Fibroblast of lung (primary cell): ENCODE measurements at places on chromosomes 1 and 21. TPM values are rescaled to one million over a fixed set of nuclear protein-coding genes. Genes with fewer than 3 reads are reported as not detected.

DNA sequence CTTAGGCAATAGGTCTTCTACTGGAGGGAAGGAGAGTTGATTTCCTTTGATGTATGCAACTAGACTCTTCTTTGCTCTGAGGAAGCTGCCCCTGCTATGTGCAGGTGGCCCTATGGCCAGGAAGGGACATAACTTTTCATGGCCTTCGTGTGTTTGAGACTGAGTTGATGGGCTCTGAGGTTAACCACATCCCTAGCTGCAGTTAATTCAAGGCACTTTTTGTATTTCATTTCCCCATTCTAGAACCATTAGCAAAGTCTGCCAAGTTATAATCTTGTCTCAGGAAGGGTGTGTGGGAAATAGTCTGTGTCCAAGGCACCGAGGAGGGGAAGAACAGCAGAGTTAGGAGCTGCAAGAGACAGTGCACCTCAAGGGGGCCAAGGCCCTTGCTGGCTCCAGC, 2.5 kb downstream of the FCRL4 start:
- no peak for DNase-seq

DNA sequence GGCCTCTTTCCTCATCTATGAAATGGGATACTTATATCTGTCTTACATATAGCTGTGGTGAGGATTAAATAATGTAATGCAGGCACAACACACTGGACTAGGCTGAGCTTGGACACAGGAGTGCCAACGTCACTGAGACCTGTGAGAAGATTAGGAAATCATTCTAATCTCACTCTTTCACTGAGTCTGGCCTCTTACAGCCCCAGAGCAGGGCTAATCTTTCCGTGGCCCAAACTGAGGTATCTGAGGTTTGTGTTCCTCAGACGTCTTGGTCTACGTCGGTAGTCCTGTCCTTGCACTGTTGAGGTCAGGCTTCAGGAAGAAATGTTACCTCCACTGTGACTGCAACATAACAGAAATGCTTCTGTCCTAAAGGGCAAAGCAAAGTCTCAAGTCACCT, 22.6 kb upstream of the A3GALT2 start:
- DNase-seq: peak; percentile 69

DNA sequence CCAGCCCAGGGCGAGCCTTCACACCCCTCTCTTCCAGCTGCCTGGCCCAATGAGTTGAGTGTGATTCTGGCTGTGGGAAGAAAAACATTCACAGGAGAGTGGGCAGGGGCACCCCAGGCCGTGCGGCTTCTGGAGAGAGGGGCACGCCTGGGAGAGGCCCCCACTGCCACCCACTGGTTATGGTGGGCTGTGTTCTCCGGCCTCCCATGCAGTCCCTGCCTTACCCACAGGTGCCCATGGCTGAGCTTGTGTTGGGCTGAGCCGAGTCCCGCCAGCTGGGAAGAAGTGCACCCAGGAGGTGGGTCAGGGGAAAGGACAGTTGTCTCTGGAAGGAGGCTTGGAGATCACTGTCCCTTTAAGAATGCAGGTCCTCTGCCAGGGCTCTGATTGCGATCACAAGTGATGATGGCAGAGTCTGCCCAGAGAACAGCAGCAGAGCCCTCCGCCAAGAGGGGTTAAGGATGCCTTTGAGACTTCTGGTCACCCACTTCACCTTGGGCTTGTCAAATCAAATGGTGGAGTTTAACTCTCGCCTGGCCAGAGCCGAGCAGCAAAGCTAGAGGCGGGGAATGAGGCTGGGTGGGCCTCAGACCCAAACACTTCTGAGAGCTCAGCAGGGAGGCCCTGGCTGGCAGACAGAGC, 124.7 kb upstream of the ARHGEF16 start:
- no peak for DNase-seq

GRCh38 chr1:163439471-163439870, 117.7 kb downstream of the NUF2 start:
- no peak for DNase-seq

Gene AKNAD1
- total RNA-seq: 0.17 and 0.26 TPM in 2 replicates

GRCh38 chr1:67041841-67042503, 12.0 kb downstream of the SLC35D1 start:
- peak; percentile 71 for DNase-seq

- no peak for DNase-seq
Observed at GRCh38 chr1:242784084-242784483, 259.6 kb upstream of the PLD5 start.

GRCh38 chr1:14872762-14873161, 274.3 kb downstream of the KAZN start:
- no peak for DNase-seq

GRCh38 chr1:115753830-115754229, 14.7 kb downstream of the CASQ2 start:
- DNase-seq: no peak
